CD4-positive, alpha-beta T cell treated with Interferon gamma for 1 hour (primary cell): ENCODE measurements at places on chromosomes 16 and 17.

- DNase-seq, result no peak
Observed at GRCh38 chr17:63780928-63781327, 7.0 kb downstream of the DDX42 start.

- no peak for DNase-seq
Observed at GRCh38 chr17:18981642-18982424, 22.7 kb downstream of the FAM83G start.

DNA sequence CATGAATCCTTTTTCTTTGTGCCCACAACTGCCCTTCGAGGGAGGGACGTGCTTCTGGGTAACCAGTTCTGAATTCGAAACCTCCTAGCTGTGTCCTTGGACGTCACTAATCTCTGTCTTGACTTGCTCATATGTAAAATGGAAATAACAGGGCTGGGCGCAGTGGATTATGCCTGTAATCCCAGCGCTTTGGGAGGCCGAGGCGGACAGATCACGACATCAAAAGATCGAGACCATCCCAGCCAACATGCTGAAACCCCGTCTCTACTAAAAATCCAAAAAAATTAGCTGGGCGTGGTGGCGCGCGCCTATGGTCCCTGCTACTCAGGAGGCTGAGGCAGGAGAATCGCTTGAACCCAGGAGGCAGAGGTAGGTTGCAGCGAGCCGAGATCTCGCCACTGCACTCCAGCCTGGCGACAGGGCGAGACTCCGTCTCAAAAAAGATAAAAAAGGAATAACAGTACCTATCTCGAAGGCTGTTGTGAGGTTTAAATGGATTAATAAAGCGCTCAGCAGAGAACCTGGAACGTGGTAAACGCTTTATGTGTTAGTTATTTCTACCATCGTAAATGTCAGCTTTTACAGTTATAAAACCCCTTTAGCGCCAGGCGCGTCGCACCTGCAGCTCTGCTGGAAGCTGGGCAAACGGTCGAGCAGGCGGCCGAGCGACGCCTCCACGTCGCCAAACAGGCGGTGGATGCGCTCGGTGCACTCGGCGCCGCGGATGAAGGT, 641 bp downstream of the COG8 start:
- no peak for DNase-seq

DNA sequence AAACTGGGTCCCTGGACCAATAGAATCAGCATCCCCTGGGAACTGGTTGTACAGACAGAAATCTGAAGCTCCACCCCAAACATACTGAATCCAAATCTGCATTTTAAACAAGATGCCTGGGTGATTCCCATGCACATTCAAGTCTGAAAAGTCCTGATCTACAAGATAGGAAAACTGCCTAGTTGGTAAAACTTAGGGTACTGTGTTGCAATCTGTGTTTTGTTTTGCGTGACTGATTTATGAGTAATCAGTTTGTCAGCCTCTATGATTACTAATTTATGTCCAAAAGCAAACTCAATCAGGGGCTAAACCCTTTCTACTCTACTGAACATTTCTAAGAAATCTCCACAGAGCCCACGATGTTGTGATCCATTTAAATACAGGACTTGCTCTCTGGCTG, 103.8 kb downstream of the YPEL2 start:
- DNase-seq, result no peak

GRCh38 chr16:57627184-57627871, 1.1 kb upstream of the ADGRG1 start:
- DNase-seq, result no peak

DNA sequence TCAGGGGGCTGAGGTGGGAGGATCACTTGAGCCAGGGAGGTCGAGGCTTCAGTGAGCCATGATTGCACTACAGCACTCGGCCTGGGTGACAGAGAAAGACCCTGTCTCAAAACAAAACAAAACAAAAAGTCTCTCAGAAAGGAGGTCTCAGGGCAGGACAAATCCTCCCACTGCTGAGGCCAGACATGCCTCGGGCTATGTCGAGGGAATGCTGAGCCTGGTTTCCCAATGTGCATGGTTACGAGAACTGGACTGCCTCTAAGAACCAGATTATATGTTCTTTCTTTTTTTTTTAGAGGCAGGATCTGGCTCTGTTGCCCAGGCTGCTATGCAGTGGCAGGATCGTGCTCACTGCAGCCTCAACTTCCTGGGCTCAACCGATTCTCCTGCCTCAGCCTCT, 27.6 kb downstream of the TRAP1 start:
- no peak for DNase-seq

DNA sequence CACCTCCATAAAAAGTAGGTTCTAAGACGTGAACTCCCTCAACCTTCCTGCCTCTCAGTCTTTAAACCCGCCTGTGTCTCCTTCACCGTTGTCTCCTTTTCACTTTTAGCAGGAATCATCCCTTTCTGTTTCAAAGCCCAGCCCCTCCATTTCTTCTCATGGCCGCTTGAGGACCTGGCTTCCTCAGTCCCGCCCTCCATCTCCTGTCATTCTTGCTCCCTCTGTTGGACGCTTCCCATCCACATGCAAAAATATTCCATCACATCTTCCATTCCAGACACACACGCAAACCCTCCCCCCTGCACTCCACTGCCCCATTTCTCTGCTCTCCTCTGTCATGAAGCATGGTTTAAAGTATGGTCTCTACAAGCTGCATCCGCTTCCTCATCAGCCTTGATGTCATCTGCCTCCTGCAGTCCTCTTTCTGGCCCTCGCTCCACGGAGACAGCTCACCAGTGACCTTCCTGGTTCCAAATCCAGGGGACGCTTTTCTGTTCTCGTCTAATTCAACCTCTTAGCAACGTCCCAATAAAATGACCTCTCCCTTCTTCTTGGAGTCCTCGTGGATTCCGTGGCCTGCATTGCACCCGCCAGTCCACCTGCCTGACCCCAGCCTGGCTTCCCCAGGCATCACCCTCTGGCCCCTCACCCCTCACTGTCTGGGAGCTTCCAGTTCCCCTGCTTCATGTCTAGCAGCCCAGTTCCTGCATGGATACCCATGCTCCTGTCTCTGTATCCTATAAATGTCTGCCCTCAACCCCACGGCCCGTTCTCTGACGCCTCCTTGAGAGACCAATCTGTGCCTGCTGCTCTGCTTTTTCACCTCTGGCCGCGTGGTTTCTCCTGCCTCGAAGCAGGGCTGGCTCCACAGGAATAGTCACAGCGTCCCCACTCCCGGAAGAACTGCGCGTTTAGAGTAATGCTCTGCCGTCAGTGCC, 26.2 kb downstream of the ANKRD40 start:
- DNase-seq, result no peak
